ENCODE measurements at places on chromosomes 2 and 18.

DNA sequence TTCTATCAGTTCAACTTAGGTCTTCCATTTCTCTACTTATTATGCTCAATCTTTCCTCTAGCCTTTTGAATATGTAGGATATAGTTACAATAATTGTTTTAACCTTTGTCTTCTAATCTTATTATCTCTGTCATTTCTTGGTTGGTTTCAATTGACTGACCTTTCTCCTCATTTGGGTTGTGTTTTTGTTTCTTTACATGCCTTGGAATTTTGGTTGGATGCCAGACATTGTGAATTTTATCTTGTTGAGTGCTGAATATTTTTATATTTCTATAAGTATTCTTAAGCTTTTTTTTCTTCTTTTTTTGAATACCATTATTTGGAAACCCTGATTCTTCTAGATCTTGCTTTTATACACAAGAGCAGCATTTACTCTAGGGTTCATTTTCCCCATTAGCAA lies 30.7 kb upstream of the TMEM247 start:
- H3K36me3 ChIP-seq = peaks cover 1% of the 10 kb centered on the region
- H3K4me1 ChIP-seq = no peaks in the 10 kb centered on the region
- H3K27ac ChIP-seq = no peak overlapping the region
- H3K4me3 ChIP-seq = no peak overlapping the region

DNA sequence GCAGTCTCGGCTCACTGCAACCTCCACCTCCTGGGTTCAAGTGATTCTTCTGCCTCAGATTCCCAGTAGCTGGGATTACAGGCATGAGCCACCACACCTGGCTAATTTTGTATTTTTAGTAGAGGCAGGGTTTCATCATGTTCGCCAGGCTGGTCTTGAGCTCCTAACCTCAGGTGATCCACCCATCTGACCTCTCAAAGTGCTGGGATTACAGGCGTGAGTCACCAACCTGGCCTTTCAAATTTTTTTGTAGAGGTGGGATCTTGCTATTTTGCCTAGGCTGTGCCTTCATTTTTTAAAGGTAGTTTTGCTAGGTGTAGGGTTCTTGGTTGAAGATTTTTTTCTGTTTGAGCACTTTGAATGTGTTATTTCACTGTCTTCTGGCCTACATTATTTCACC lies 6.2 kb downstream of the HAUS1 start:
- H3K4me1 ChIP-seq = no peaks in the 10 kb centered on the region
- H3K27me3 ChIP-seq = no peaks in the 10 kb centered on the region
- peaks cover 26% of the 10 kb centered on the region for H3K36me3 ChIP-seq
- DNase-seq = no peak

DNA sequence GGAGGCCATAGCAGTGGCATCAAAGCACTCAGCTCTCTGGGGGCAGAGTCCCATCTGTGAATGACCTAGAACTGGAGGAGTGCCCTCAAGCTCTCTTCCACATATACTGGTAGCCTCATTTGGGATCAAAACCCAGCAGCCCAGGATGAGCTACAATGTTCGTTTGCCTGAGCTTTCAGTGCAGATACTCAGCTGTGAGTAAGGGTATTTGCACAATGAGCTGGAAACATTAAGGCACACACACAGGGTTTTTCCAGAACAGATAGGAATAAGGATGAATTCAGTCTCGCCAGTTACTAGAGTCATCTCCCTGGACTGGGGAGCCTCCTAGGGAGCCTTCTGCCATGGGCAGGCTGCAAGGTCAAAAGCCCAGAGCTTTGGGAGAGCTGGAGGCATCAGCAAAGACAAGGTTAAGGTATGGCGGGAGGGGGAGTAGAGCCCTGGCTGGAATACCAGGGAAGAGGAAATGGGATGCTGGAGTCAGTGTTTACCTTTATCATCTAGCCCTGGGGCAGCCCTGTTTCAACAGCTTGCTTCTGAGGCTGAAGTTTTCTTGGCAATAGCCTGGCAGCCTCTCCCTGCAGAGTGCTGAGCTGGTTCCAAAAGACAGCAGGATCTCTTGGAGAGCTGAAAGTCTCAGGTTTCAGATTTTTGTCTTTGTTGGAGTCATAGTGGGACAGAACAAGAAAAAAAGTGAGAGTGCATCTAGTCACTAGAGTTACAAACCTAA lies 187.7 kb downstream of the LOXHD1 start:
- H3K4me3 ChIP-seq = no peak overlapping the region
- peaks cover 45% of the 10 kb centered on the region for H3K27me3 ChIP-seq
- no peak for DNase-seq
- H3K36me3 ChIP-seq = no peaks in the 10 kb centered on the region
- H3K4me1 ChIP-seq = peaks cover 7% of the 10 kb centered on the region

- no peak overlapping the region for H3K27ac ChIP-seq
- no peak for DNase-seq
- peaks cover 1% of the 10 kb centered on the region for H3K36me3 ChIP-seq
- peaks cover 14% of the 10 kb centered on the region for H3K4me1 ChIP-seq
These were observed 156.8 kb upstream of the STK17B start for GRCh38 chr2:196328088-196328680.

DNA sequence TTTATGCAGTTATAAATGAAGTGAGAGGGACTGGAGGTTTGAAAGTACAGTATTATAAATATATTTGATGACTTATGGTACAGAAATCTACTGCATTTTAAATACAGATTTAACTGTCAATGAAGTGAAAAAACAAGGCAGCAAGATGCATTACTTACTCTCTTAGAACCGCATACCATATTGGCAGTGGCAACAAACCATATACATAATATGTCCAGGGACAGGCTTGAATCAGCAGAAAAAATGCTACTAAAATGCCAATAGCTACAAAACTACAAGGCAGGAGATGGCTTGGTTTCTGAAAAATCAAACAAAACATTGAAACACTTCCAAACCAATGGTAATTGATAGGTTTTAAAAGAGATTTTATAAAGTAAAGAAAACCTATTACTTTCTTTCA lies 77.2 kb downstream of the PIGN start:
- no peak overlapping the region for H3K4me3 ChIP-seq
- no peaks in the 10 kb centered on the region for H3K27me3 ChIP-seq
- H3K36me3 ChIP-seq = peaks cover 7% of the 10 kb centered on the region
- no peak for DNase-seq
- no peak overlapping the region for H3K27ac ChIP-seq

DNA sequence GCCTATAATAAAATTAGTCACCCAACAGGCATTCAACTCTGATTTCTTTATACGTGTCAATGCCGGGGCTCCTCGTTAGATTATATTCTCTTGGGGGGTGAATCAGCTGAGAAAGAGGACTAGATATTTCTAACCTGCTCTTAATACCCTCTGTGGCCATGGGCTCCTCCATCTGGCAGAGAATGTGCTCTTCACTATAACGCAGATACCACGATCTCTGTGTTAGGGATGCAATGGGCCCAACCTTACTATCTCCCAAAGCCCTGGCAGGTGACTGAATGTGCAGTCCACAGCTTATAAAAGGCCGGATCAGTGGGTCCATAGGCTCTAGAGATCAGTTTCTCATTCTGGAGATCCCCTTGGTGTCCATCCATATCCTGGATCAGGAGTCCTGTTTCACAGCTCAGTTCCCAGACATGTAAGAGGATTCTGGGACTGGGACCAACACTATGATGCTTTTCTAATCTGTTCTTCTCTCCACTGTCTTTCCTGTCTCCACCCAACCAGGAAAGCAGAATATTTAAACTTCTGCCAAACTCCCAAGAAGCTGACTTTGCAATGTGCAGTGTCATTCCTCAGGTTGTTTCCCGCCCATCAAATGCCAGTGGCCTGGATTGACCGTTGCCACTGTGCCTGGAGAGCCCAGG lies 71.4 kb upstream of the CELF4 start:
- no peak for DNase-seq
- no peak overlapping the region for H3K27ac ChIP-seq
- H3K4me1 ChIP-seq = no peaks in the 10 kb centered on the region
- H3K4me3 ChIP-seq = no peak overlapping the region
- H3K27me3 ChIP-seq = peaks cover 3% of the 10 kb centered on the region

GRCh38 chr2:230931556-230932231 lies 6.7 kb upstream of the GPR55 start:
- H3K4me3 ChIP-seq = no peak overlapping the region
- H3K4me1 ChIP-seq = no peaks in the 10 kb centered on the region
- DNase-seq = no peak
- H3K36me3 ChIP-seq = no peaks in the 10 kb centered on the region
- H3K27me3 ChIP-seq = peaks cover 5% of the 10 kb centered on the region
- H3K27ac ChIP-seq = no peak overlapping the region

DNA sequence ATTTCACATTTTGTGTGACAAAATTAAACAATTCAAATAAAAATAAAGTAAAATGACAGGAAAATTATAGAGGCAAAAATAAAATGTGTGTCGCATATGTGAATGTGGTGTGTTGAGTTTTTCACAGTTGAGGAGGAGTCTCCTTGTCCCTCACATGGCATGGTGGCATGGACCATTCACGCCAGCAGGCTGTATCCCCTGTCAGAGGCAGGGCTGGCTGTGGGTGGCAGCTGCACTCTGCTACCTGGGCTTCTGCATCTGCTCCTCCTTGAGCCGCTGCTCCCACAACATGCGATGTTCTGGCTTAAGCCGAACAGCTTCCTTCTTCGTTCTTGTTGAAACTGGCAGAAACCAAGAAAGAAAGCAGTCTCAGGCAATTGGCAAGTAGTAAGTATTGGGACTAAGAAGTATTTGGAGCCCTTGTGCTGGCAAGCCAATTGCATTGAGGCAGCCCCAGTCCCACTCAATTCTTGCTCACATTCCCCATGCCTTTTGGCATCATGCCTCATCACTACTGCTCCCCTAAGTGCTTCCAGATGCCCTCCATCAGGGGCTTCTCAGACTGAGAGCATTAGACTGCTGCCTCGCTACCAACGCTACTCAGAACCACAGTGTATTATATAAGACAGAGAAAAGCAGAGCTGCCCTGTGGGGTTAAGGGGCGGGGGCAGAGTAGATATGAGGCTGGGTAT lies 177.9 kb upstream of the NABP1 start:
- H3K27ac ChIP-seq = peak overlapping the region; percentile 50
- no peak for DNase-seq
- no peaks in the 10 kb centered on the region for H3K36me3 ChIP-seq
- peaks cover 16% of the 10 kb centered on the region for H3K4me1 ChIP-seq

GRCh38 chr2:65754219-65754618 lies 321.8 kb upstream of the SPRED2 start:
- H3K27me3 ChIP-seq = no peaks in the 10 kb centered on the region
- H3K4me1 ChIP-seq = peaks cover 3% of the 10 kb centered on the region
- no peaks in the 10 kb centered on the region for H3K36me3 ChIP-seq

DNA sequence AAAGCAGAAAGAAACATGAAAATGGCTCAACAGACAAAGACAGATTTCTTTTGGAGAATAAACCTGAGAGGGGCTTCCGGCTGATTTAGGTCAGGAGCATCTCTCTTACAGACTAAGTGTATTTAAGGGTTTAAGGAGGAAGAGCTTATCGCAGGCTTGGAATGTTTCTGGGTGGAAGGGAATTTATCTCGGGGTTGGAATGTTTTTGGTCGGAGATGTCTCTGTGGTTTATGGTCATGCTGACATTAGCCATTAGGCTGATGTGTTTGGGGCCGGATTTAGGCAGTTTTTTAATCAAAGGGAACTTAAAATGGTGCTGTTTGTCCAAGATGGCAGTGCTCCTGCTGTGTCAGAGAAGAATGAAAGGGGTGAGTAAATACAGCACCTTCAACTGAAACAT lies 14.4 kb upstream of the PSMA8 start:
- H3K4me1 ChIP-seq = no peaks in the 10 kb centered on the region
- DNase-seq = no peak
- no peaks in the 10 kb centered on the region for H3K27me3 ChIP-seq
- H3K4me3 ChIP-seq = no peak overlapping the region
- peaks cover 2% of the 10 kb centered on the region for H3K36me3 ChIP-seq
- no peak overlapping the region for H3K27ac ChIP-seq

DNA sequence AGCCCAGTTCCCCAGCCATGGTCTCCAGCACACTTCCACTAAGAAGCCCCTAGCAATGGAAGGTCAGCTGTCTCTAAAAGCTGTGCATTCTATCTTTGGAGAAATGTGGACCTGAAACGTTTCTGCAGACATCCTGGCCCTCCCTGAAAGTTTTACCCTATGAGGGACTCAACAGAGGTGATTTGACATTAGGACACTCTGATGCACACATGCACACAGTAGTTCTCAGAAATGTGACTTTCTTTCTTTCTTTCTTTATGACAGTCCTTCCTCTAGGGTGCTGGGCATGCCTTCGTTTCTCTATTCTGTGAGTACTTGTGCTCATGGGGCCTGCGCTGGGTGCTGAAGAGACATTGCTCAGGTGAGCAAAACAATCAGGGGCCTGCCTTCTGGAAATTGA lies 857.3 kb downstream of the RNF144A start:
- no peak overlapping the region for H3K4me3 ChIP-seq
- no peaks in the 10 kb centered on the region for H3K36me3 ChIP-seq
- H3K27me3 ChIP-seq = peaks cover 3% of the 10 kb centered on the region
- no peak overlapping the region for H3K27ac ChIP-seq
- no peak for DNase-seq

DNA sequence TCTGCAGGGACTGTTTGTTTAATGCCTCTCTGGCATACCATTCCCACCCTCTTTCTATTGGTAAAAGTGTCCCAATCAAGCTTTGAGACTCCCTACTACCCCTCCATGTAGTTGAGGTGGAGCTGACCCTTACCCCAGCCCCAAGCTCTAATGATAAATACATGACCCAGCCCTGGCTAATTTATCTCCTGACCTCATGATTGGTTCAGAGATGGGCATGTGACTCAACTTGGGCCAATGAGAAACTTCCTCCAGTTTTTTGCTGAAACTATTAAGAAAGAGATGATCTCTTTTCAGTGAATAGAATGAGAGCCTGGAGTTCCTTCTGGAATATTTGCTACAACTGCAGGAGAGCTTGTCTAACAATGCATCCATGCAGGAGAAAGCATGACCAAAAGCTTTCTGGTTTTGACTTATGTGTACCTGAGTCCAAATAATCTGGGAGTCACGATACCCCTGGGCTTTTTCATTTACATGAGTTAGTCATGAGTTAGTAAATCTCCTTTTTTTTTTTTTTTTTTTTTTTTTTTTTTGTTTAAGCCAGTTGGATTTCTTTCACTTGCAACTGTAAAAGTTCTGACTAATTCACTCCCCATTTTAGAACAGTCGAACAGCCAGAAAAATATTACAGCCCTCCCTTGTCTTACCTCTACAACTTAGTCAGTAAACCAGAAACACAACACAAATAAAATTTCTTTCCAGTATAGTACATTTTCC lies 66.5 kb upstream of the TLK1 start:
- H3K27me3 ChIP-seq = no peaks in the 10 kb centered on the region
- H3K27ac ChIP-seq = no peak overlapping the region
- DNase-seq = no peak
- H3K36me3 ChIP-seq = no peaks in the 10 kb centered on the region

- peaks cover 56% of the 10 kb centered on the region for H3K27me3 ChIP-seq
- H3K27ac ChIP-seq = no peak overlapping the region
- no peaks in the 10 kb centered on the region for H3K4me1 ChIP-seq
- DNase-seq = peak; percentile 74
These were observed 34.2 kb upstream of the EN1 start for GRCh38 chr2:118881490-118882129.

- no peak overlapping the region for H3K4me3 ChIP-seq
- H3K4me1 ChIP-seq = no peaks in the 10 kb centered on the region
- peaks cover 5% of the 10 kb centered on the region for H3K36me3 ChIP-seq
- no peak for DNase-seq
- peak overlapping the region; percentile 62 for H3K27ac ChIP-seq
These were observed 46.3 kb downstream of the LTBP1 start for GRCh38 chr2:32993005-32993539.

GRCh38 chr2:100239486-100240210 lies 82.7 kb downstream of the LONRF2 start:
- no peak overlapping the region for H3K4me3 ChIP-seq
- peaks cover 18% of the 10 kb centered on the region for H3K4me1 ChIP-seq
- H3K36me3 ChIP-seq = no peaks in the 10 kb centered on the region

Data from progenitor cell of endocrine pancreas (in vitro differentiated cells).